ENCODE measurements at places on chromosomes 5 and 9.

DNA sequence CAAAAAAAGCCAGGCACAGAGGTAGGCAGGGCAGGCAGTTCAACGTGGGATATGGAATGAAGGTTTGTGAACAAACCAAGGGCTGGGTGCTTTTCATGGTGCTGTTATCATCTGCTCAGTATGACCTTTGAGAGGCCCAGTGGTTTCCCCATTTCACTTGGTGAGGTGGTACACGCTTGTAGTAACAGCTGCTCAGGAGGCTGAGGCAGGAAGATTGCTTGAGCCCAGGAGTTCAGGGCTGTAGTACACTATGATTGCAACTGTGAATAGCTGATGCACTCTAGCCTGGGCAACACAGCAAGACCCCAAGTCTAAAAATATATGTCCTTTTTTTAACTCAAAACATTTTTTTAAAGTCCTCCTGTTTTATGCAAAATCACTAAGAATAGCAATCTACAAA, 174.8 kb downstream of the ENC1 start:
- DNase-seq, result no peak

GRCh38 chr5:15600035-15600434, 100.1 kb downstream of the FBXL7 start:
- no peak for DNase-seq

GRCh38 chr5:68365889-68366288, 150.3 kb downstream of the PIK3R1 start:
- no peak for DNase-seq

- no peak for DNase-seq
These were observed 40.2 kb downstream of the RXRA start for GRCh38 chr9:134366223-134367031.

DNA sequence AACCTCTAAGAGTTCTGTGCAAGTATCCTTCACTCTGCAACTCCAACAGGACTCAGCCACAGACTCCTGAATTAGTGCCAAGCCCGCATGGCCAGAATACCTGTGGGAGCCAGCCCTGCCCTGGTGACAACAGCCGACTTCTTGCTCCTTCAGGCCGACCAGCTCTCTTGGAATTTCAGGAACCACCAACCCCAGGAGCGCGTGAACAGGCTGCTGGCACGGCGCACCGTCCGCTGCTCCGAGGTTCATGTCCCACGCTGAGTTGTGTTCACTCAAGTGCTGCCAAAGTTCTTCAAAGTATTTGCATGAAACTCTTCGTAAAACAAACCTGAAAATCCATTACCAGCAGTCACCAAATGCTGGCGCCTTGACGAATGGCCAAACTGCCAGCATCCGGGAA, 232.8 kb downstream of the NR2F1-AS1 start:
- DNase-seq, result no peak

GRCh38 chr9:76894198-76894597, 11.7 kb downstream of the PRUNE2 start:
- no peak for DNase-seq

DNA sequence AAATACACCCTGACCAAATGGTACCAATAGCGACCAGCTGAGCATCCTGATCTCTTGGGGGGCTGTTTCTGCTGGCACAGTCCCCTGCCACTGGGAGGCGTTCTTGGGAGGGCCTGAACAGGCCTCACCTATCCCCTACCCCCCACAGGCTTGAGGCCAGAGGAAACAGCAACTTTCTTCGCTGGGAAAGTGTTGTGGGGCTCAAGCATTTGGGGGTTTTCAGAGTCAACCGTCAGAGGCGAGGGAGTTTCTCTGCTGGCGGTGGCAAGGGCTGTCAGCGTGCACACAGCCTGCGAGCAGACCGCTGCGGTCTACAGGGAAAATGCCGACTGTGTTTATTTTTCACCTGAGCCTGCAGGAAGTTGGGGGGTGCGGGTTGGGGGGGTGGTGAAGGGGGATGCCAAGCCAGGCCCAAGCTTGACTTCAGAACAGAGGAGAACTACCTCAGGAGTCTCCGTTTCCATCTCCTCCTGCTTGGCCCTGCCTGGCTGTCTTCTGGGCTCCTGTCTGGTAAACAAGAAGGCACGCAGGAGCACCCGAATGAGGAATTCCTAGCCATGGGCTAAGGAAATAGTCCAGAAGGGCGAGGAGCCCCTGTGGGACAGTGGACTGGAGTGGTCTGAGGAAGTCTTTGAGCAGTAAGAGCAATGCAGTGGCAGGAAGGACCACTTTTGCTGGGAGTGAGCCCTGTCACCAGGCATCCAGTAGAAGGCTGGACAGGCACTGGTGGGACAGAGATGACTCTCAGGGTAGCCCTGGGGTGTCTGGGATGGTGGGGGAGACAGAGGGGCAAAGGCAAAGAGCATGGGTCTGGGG, 18.1 kb downstream of the TCF7 start:
- DNase-seq, result peak; percentile 79

- no peak for DNase-seq
These were observed 85.1 kb downstream of the BRINP1 start for GRCh38 chr9:119284118-119284517.

- DNase-seq, result no peak
These were observed 43.0 kb upstream of the COL15A1 start for GRCh38 chr9:98900725-98901124.

DNA sequence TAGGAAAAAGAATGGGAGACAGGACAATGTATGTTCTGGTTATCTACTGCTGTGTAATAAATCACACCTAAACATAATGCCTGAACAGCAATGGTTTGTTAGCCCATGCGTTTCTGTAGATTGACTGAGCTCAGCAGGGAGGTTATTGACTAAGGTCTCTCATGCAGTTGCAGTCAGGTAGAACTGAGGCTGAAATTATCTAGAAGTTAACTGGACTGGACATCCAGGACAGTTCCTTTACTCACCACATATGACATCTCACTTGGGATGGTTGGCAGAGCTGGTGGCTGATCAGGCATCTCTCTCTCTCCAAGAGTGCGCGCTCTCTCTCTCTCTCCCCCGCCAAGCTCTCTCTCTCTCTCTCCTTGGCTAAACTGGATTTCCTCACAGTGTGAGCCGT, 8.9 kb upstream of the FOXB2 start:
- no peak for DNase-seq

GRCh38 chr5:150078802-150079689, 7.3 kb downstream of the CSF1R start:
- no peak for DNase-seq

DNA sequence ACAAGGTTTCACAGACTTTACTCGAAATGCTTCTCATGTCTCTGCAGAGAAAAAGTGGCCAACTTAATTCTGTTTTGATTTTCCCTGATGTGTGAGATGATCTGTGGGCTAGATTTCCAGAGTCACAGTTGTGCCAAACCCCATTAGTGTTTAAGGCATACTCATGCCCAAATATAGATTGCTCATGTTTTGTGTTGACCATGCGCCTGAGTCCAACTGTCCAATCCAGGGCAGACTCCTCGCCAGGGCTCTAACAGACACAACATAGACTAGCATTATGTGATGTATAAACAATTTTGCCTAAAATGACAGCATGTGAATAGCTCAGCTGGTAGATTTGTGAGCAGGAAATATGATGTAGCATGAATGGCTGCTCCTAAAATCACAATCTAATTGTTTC, 128.1 kb downstream of the PRDM6 start:
- no peak for DNase-seq

DNA sequence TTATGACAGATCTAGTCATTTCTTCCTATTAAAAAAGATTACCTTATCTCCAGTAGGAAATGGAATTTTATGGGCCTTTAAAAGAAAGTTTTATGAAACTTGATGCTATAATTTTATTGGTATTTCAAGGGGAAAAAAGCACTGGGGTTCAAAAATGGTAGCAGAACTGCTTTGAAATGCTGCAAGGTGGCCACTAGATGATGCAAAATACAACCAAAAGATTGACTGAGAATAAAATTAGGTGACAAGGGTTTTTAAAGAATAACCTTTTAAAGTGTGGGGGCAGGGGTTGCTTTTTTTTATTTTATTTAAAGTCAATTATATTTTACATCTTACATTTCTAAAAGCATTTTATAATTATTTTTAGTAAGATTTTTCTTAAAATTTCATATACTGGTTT, 61.7 kb downstream of the KLF9 start:
- DNase-seq, result no peak

GRCh38 chr5:13831351-13831750, 113.1 kb downstream of the DNAH5 start:
- no peak for DNase-seq

- no peak for DNase-seq
These were observed 6.9 kb downstream of the MRPL22 start for GRCh38 chr5:154947778-154948177.

- DNase-seq, result no peak
These were observed 48.2 kb upstream of the ANGPTL2 start for GRCh38 chr9:127170652-127171051.

DNA sequence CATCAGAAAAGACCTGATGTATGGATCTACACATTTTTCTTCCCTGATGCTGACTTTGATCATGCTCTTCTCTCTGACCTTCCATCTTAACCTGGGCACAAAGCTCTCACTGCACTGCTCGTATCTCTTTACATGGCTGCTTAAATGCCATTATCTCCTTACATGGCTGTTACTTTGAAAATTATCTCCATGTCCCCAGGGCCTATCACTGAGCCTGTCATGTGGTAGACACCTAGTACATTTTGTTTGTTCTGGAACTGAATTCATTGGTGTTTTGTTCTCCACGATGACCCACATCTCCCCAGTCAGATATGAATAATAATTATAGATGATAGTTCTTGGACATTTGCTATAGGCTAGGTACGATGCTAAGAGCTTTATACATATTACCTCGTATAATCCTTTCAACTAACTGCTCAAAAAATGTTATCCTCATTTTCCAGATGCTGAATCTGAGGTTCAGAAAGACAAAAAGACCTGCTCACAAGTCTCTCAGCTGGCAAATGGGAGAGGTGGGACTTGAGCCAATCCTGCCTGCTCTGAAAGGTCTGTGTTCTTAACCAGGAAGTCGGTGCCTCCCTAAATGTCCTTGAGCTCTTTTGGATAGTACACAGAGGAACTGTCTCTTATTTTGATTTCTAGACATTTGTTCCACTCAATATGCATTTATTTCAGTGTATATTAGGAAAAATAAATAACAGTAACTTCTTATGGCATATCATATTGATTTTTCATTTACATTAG, 9.8 kb upstream of the CPEB4 start:
- DNase-seq, result no peak

- no peak for DNase-seq
These were observed 627.4 kb downstream of the TLR4 start for GRCh38 chr9:118331622-118332045.

Measured in T-helper 9 cell (primary cell).